ENCODE measurements at places on chromosomes 2 and 18.

DNA sequence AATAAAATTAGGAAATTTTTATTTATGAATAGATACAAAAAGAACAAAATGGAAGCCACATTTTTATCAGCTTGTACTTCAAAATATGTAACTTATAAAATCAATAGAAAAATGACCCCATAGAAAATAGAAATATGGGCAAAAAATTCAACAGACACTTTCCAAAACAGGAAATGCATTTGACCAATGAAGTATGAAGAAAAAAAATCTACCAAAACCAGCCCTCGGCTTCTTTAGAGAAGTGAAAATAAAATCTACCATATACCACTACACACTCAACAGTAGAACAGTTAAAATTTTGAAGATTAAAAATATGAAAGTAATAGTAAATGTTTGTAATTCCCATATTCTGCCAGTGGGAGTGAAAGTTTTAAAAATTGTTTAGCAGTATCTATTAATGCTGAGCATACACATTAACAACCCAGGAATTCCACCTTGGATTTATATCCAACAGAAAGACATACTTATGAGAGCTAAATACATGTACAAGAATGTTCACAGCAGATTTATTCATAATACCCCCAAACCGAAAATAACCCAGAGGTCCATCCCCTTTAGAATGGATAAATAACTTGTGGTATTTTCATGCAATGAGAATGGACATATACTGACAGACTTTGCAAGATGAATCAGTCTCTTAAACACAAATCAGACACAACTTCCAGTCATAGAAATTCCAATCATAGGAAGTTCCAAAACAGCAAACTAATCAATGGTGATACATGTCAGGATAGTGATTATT is 318.0 kb downstream of the FIGN start:
- no peak for DNase-seq

GRCh38 chr18:27073404-27073830 is 111.7 kb downstream of the CHST9 start:
- DNase-seq: no peak

GRCh38 chr18:51236225-51236624 is 38.7 kb upstream of the MEX3C start:
- no peak for DNase-seq

DNA sequence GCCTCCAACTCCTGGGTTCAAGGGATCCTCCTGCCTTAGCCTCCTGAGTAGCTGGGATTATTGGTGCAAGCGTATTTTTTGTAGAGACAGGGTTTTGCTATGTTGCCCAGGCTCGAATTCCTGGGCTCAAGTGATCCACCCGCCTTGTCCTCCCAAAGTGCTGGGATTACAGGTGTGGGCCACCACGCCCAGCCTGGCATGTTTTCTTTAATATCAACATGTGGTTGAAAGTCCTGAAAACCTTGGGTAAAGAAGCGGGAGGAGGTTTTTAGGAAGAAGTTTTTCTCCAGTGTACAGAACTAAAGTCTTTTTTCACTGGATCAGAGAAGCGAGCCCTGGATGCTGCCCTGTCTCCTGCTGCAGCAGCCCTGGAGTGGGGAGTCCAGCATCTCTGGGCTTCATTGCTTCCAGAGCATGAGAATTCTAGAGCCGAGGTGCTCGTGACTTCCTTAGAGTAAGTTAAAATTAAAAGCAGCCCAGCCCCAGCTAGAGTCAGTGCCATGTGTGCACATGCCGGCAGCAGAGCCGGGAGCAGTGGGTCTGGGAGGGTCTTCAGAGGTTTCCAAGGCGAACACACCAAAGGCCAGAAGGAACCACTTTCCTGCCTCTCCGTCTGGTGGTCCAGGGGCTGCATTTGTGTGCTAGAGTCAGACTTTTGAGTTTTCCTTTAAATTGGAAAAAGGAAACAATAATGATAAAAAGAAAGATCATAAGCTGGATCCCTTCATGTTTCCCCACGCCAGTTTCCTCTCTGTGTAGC is 31.2 kb downstream of the ITGB1BP1 start:
- no peak for DNase-seq

DNA sequence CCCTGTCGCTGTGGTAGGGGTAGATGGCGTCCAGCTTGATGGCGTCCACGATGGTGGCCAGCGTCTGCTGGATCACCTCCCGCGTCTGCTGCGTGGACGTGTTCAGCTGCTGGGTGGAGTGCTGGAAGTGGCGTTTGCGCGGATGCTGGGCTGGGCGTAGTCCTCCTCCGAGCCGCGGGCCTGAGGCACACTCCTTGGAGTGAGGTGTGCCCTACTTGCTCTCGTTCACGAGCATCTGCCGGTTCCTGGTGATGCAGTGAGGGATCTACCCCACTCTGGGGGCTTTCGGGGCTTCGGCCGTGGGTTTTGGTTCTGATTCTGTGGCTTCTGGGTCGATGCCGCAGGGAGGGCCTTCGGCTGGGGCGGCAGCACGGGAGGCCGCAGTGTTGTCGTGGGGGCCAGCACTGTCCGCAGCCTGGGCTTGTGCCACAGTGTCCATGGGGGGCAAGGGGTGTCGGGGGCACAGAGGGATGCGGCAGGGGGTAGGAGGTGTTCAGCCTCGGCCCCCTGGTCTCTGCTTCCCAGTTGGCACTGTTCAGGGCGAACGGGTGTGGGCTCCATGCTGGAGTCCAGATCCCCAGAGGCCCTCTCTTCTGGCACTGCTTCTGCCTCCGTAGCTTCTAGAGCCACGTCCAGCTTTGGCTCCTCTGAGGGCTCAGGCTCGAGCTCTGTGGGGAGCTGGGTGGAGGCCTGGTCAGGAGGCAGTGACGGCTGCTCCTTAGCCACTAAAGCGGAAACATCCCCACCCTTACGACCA is 890.6 kb upstream of the LRRTM1 start:
- no peak for DNase-seq

- DNase-seq: no peak
Measured at GRCh38 chr2:170170281-170171040, 7.5 kb upstream of the MYO3B start.

DNA sequence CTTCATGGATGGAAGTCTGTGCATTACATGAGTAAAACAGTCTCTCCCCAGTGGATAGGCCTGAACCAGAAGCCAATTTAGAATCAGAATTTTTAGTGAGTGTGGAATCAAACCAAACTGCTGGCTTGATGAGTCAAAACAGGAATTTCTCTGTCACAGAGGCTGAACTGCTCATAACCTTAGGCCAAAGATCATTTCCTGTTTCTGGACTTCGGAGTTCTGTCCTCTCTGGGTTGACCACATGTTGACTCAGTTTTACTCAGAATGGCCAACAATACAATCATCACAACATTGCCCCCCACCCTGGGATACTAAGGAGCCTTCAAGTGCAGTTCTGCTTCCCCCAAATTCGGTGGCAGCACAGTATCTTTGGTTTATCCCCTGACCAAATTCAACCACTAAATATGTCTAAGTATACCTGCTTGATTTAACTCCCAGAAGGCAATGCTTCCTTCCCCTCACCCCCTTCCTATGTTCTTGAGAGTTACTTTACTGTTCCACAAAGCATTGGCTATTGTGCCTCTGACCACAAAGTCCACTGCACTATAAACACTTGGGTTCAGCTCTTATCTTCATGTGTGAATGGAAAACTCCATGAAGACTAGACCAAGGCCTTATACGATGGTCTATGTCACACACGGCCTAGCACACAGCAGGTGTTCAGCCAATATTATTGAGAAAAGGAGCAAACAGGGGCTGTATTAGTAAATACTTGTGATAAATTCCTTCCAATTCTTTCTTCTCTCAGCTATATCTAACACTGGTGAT is 67.8 kb downstream of the NXPH2 start:
- DNase-seq: no peak

- no peak for DNase-seq
Measured at GRCh38 chr2:235073868-235074413, 122.1 kb downstream of the SH3BP4 start.

GRCh38 chr2:158618891-158619490 is 162.2 kb downstream of the PKP4 start:
- DNase-seq: no peak

GRCh38 chr18:10322435-10322834 is 132.0 kb upstream of the APCDD1 start:
- DNase-seq: no peak

GRCh38 chr2:231900486-231900942 is 25.7 kb downstream of the NPPC start:
- peak; percentile 61 for DNase-seq

GRCh38 chr2:144595686-144596072 is 75.8 kb upstream of the ZEB2 start:
- DNase-seq: no peak

GRCh38 chr18:13214609-13215008 is 4.0 kb upstream of the LDLRAD4 start:
- no peak for DNase-seq

- no peak for DNase-seq
Measured at GRCh38 chr2:16330012-16330411, 335.6 kb downstream of the CYRIA start.

DNA sequence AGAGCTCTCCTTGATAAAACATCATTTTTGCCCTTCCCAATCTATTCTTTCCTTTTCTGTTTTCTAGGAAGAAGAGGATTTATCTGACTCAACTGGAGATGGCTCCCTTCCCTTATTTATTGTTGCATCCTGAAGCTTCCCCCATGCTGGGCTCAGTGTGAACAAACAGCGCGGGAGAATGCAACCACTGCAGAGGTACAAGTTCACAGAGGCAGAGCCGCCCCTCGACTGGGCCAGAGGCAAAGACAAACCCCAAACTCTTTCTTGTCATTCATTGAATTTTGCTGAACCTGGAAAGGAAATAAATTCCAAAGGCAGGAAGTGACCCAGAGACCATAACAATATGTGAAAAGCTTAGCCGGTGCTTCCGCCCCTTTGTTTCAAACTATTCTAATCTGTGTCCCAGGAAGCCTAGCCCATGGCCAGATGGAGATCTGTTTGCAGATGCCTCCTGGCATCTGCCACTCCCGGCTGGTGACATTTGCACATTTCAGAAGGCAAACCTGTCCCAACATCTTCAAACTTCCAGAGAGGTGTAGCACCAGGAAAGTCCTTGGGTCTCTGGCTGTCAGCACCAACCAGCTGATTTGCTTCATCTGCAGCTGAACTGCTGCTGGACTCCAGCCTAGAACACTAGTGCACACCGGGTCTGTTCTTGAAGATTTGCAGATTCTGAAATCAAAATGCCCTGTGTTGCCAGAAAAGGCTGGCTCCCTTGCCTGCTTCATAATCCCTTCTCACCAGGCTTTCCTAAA is 79.4 kb upstream of the MAP4K3 start:
- no peak for DNase-seq

DNA sequence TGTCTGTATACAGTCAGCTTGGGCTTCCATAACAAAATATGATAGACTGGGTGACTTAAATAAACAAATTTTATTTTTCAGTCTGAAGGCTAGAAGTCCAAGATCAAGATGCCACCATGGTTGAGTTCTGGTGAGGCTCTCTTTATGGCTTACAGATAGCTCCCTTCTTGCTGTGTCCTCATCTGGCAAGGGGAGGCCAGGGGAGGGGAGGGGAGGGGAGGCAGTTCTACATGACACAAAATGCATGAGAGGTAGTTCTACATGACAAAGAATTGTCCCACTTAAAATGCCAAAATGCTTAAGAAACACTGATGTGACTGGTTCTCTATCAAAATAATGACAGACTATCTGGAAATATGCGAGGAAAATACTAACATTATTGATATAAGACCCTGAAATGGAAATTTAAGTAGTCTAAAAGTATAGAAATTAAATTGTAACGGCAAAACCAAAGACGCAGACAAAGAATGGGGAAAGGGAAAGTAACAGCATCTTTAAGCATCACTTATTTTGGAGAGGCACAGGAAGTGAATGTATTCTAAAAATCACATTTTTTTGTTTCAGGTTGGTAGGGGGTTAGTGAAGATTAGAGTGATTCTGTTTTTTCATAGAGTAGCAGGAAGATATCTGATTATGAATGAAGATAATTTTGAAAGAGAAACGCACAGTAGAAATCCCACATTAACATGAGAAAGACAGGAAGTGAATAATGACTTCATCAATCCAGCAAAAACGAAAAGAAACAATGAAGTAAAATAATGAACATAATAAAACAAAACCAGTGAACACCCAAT is 131.4 kb downstream of the STRN start:
- DNase-seq: no peak

DNA sequence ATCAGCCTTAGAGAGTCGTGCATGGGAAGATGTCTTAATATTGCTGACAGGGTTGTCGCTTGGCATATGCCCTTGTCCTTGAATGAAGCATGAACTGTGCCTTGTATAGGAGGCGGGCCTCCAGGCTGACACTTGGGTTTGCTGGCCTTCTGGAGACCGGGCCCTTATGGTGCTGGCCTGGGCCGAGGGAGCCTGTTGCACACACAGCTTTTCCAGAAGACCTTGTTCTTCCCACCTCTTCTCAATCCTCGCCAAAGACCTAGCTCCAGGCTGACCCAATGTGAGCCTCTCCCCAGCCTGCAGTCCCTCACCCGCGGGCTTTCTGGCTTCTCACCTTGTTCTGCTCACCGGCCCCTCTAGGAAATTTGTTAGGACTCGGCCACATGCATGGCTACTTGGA is 199.1 kb downstream of the FAM210A start:
- DNase-seq: no peak

Measured in activated T-cell treated with anti-CD3 and anti-CD28 coated beads, Interleukin-2, amount 50 U/mL, for 1 hour (primary cell).